ENCODE measurements at places on chromosomes 16 and 17.

DNA sequence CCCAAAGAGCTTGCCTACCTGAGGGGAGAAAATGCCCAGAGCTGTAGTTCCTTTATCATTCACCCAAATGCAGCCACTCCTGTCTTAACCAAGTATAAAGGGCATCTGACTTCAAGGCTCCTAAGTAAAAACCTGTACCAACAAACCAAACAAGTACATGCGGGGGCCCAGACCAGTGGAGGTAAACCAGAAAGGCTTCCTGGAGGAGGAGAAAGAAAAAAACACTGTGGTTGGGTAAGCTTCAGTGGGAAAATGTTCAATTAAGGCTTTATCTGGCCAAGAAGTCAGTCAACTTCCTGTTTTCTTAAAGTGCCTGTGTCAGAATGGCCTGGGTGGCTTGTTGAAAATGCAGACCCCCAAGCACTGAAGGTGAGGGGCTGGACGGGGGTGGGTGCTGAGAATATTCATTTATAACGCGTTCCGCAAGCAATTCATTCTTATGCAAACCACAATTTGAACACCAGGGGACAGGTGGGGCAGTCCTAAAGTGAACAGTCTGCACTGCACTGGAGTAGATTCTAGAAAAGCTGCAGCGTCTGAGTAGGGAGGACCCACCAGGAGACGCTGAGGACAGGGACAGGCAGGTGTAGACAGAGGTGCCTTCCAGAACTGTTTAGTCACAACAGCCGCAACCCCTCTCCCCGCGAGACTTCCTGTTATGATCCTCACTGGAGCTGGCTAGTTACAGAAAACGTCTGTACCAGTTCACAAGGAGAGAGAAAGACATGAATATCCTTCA is 467.1 kb downstream of the SOX9 start:
- DNase-seq: no peak

- no peak for DNase-seq
Observed at GRCh38 chr17:31051506-31051905, 43.3 kb upstream of the NF1 start.

DNA sequence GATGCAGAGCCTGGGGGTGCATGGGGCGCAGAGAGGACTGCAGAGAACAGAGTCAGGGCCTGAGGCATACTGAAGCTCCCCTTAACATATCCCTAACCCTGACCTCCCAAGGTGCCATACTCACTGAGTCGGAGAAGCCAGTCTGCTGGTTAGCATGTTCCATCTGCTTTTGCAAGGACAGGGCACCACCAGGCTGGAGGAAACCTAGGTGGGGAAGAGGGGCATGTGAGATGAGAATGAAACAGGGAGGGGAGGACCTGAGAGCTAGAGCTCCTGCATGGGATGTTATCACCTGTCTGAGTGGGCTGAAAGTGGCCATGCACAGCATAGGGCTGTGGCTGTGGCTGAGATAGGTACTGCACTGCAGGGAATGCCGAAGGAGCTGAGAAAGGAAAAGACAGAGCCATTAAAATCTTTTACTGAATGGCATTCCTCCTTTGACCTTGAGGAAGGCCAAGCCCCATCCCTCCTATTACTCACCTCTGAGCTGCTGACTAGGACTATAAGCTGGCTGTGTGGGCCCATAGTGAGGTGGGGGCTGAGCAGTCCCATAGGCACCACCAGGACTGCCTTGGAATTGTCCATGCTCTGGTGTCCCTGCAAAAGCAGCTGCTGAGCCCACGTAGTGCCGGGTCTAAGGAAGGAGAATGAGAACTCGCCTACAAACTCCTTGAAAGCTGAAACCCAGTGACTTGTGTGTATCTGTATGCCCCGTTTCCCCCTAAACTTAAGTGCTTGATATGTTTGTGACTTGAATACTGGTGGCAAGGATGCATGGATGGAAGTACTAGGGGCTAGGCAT is 1.9 kb downstream of the GPS2 start:
- no peak for DNase-seq

- DNase-seq: no peak
Observed at GRCh38 chr17:49914096-49914490, 54.9 kb upstream of the DLX4 start.

- no peak for DNase-seq
Observed at GRCh38 chr17:50153650-50154575, 3.4 kb upstream of the PPP1R9B start.

DNA sequence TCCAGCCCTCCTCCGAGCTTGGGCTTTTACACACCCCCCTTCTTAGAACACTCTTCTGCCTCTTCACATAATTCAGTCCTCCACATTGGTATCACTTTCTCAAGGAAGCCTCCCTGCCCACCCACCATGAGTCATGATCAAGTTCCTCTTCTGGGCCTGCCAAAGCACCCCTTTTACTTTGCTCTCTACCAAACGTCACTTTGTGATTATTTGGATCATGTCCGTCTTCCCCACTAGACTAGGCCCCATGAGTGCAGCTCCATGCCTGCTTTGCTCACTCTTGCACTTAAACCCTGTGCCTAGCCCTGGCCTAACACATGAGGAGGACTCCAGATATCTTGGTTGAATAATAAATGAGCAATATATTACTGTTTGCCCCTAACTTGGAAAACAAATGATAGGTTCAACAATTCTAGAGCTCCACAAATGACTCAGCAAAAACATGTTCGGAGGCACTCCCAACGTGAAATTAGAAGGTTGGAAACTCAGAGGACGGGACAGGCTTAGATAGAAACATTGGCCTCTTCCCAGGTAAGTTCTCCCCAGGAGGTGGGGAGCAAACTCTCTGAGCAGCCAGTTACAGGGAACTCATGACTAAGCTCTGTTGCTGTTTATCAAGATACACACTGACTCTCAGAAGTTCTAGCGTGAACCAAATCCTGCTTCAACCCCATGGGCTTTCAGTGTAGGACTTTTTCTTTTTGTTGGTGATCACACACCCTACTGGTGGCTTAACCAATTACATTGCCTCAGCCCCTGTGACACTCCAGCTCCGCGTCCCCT is 28.3 kb downstream of the G6PC1 start:
- peak; percentile 70 for DNase-seq

DNA sequence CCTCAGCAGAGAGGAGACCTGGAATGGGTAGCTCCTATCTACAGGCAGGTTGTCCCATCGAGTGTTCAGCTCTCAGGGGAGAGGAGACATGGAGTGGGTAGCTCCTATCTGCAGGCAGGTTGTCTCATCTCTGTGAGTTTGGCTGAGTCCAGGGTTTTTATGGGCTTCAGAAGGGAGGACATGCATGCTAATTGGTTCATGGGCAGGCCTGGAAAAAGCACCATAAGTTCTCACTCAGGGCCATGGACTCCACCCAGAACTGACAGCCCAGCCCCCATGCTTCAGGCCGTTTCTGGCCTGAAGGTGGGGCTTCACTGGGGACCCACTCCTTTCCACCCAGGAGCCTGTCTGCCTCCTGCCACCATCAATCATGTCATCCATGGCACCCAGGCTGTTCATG is 84.0 kb downstream of the CYB561 start:
- no peak for DNase-seq

DNA sequence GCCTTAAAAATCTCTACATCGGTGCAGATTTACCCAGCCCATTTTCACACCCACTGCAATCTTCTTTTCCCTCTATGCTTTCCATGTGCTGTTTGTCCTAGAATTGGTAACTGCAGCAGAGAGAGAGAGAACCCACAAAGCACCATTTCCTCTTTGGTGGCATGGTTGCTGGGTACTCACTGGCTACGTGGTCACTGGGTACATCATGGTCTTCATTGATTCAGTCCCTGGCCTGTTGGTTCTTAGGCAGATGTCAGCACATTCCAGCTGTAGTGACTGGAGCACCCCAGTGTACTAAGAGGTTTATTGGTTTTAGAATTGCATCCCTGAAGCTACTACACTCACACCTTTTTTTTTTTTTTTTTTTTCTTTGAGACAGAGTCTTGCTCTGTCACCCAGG is 156.1 kb upstream of the CACNG5 start:
- no peak for DNase-seq

GRCh38 chr16:30947859-30948666 is 805 bp upstream of the ORAI3 start:
- DNase-seq: peak; percentile 48

GRCh38 chr17:79830303-79830702 is 8.9 kb downstream of the CBX4 start:
- DNase-seq: no peak

DNA sequence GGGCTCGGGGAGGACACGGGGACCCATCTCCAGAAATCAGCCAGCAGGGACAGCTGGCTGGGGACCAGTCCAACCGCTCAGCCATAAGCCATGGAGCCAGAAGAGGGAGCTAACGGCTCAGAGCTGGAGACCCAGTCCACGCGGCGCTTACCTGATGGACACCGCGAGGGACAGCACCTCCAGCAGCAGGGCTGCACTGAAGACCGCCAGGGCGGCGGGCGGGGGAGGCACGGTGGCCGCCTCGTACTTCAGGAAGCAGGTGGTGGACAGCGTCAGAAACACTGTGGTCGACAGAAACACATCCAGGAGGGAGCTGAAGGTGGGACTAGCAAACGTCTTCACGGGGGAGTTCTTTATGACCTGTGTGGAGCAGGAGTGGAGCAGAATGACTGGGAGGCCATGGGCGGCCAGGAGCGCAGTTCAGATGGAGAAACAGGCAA is 102.6 kb upstream of the CREBBP start:
- DNase-seq: peak; percentile 57

DNA sequence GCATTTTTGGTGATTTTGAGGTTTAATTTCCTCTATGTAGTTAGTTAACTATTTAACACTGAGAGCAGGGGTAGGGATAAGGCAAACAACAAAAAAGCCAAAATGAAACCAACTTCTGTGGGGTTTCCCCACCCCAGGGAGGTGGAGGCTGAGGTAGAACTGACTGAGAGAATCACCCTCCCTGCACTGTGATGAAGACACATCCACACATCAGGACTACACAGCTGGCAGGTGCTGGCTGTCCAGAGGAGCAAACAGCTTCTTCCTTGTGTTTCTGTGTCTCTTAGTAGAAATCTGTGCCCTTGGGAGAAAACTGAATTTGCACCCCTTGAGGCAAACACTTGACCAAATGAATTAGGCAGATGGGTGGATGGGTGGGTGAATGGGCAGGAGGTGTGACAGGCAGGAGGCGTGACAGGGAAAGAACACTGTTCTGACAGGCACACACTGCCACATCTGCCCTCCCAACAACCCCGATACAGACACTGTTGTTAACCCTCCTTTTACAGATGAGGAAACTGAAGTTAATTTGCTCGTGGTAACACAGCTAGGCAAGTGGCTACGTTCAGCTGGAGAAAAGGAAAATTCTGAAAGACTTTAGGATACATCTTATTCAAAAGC is 62.9 kb upstream of the AMZ2 start:
- DNase-seq: peak; percentile 82

GRCh38 chr16:84989749-84990620 is 21.4 kb downstream of the ZDHHC7 start:
- no peak for DNase-seq

GRCh38 chr17:15945527-15946191 is 729 bp downstream of the ADORA2B start:
- no peak for DNase-seq

DNA sequence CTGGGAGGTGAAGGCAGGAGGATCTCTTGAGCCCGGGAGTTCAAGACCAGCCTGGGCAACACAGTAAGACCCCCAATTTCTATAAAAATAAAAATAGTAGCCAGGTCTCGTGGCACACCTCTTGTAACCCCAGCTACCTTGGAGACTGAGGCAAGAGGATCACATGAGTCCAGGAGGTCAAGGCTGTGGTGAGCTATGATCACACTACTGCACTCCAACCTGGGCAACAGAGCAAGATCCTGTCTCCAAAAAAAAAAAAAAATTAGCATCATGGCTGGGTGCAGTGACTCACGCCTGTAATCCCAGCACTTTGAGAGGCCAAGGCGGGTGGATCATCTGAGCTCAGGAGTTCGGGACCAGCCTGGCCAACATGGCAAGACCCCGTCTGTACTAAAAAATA is 6.7 kb upstream of the CBX2 start:
- DNase-seq: no peak

- DNase-seq: no peak
Observed at GRCh38 chr16:88519938-88520653, 50.1 kb upstream of the ZC3H18 start.

- DNase-seq: no peak
Observed at GRCh38 chr17:16046966-16047365, 47.3 kb downstream of the TTC19 start.

GRCh38 chr17:40355804-40356758 is 8.5 kb downstream of the GJD3 start:
- no peak for DNase-seq

DNA sequence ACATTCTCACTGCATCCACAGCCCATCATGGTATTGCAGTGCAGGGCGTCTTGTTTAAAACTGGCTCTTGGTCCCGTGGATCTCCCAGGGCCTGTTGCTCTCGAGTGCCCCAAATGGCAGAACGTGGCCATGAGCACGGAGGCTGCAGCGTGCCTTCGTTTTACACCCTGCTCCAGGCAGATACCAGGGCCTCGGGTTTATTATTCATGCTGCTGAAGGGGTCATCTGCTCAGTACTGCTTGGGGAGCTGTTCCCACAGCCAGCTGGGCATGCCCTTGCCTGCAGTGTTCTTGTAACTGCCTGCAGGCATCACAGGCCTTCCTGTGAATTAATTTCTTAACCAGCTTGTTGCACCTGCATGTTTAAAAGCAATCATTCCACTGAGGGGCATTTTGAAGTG is 129.7 kb upstream of the CHMP6 start:
- peak; percentile 49 for DNase-seq

GRCh38 chr17:57667461-57667923 is 77.6 kb downstream of the CCDC182 start:
- DNase-seq: no peak

GRCh38 chr16:46923513-46924295 is 39.5 kb downstream of the GPT2 start:
- DNase-seq: no peak

DNA sequence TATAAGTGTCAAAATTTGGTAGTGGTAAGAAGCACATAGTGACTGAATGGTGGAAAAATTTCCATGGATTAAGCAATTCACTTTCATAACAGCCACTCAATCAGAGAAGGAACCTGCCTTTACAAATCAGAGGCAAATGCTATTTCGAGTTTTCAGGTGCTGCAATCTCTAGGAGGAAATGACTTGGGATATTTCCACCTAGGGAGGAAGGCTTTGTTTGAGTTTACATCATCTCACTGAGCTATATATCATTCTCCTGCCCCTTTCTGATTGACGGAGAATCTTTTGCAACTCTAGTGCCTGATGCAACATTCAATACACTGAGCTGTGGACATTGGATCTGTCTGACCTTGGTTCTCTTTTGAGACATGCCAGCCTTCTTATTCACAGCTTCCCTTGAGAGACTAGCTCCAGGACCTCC is 26.3 kb downstream of the MARCHF10 start:
- no peak for DNase-seq

DNA sequence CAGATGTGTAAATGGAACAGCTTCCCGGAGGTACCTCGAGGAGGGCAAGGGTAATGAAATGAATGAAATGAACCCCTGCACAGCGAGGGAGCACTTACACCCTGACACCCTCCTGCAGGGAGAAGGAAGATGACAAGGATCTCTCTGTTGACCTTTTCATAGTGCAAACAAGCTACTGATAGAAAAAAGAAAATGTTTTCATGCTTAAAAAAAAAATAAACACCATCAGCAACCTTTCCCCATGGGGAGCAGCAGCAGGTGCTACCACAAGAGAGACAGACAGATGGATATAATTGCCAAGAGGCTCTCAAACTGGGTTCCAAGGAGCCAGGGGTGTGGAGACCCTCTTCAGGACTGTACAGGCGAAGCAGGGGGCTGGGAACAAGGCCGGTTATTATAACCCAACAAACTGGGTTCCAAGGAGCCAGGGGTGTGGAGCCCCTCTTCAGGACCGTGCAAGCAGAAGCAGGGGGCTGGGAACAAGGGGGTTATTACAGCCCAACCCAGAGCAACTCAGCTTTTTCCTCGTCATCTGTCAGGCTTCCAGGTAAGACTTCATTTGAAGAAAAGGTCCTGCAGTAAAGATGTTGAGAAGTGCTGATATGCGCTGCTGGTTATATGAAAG is 718 bp upstream of the RPH3AL start:
- no peak for DNase-seq

Measured in CD4-positive, alpha-beta T cell treated with Interleukin-4 for 1 hour (primary cell).